ENCODE measurements at places on chromosomes 3 and 15. TPM values are rescaled to one million over a fixed set of nuclear protein-coding genes. Genes with fewer than 3 reads are reported as not detected.

REC114 gene
- not detected for total RNA-seq

TRIM42 gene
- not detected for total RNA-seq

DNA sequence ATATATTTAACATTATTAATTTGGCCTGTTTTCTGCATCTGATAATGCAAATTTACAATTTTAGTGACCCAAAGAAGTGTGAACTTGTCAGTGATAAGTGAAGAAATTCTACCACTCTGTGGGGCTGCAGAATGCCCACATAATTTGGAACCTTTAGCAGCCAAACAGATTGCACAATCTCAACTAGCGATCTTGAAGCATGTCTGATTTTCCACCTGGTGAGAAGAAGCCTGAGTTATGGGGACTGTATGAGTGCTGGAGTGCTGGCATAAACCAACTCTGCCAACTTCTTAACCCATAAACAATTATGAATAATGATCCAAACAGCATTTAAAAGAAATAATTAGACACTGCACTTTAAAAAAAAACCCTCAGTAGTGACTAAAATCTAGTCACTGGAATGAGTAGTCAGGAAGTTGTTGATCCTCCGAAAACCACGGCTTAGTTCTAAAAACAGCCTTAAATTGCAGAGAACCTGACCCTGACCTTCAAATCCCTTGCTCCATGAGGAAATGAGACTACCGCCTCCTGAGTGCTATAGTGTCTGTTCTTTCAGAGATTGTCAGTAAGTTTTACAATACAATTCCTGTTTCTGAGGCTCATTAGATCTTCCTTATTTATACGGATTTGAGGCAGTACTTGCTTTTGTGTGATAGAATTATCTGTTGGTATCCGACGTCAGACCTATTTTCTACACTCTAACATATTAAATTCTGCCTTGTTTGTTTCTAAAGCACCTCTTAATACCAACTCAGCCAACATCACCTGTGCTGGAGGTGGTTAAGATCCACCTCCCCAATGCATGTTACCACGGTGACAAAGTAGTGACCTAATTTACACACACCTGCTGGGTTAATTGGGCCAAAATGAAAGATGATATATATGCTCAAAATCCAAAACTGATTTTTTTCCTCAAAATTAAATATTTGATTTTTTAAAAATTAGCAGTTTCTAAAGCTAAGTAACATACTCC is 267.7 kb downstream of the ZBTB20 start:
- no peak for DNase-seq

- no peak for DNase-seq
These were observed 41.7 kb upstream of the SEC22A start for GRCh38 chr3:123159926-123160635.

- no peak for DNase-seq
These were observed 215.6 kb upstream of the RBMS3 start for GRCh38 chr3:29065211-29065785.

Measured in activated CD4-positive, alpha-beta T cell treated with anti-CD3 and anti-CD28 coated beads for 36 hours (primary cell).